ENCODE measurements at places on chromosomes 5 and 9.

- DNase-seq: no peak
Observed at GRCh38 chr9:133004091-133004998, 25.9 kb downstream of the GFI1B start.

DNA sequence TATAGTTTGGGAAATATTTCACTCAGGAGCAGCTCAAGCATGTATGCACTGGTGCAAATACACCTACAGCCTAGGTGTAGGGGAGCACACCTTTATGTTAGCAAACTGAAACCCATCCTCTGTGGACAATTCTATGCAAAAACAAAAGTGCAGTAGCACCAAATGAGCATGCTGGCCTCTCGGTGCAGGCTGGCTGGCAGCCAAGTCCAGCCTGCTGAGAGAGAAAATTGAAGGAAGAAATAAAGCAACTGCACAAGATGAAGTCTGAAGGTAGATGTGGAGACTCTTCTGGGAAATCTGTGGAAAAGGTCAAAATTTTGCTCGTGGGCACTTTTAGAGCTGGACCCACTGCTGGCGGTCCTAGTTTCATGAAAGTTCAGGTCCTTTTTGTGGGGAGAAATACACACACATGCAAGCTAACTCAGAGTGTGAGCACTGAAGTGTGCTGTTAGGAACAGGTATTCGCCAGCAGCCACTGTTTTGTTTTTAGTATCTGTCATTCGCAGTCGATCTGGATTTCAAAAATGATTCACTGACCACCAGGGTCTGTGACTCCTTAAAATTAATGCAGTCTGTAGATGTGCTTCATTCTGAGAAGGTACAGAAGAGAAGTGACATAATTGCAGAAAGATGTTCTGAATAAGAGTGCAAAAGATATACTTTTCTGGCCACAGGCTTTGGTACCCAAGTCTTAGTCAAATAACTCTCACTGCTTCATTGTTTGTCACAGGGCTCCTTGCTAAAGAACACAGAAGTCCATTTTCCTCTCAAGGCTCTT, 281.7 kb downstream of the PARP8 start:
- no peak for DNase-seq

DNA sequence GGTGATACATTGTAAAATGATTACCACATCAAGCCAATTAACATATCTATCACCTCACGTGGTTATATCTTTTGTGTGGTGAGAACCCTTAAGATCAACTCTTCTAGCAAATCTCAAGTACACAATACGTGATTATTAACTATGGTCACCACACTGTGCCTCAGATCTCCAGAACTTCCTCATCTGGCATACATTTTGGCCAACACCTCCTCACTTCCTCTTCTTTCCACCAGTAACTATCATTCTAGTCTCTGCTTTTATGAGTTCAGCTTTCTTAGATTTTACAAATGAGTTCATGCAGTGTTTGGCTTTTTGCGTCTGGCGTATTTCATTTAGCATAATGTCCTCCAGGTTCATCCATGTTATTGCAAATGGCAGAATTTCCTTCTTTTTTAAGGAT, 35.8 kb downstream of the PRKACG start:
- no peak for DNase-seq

GRCh38 chr9:98101868-98102273, 17.2 kb downstream of the TRIM14 start:
- peak; percentile 77 for DNase-seq

DNA sequence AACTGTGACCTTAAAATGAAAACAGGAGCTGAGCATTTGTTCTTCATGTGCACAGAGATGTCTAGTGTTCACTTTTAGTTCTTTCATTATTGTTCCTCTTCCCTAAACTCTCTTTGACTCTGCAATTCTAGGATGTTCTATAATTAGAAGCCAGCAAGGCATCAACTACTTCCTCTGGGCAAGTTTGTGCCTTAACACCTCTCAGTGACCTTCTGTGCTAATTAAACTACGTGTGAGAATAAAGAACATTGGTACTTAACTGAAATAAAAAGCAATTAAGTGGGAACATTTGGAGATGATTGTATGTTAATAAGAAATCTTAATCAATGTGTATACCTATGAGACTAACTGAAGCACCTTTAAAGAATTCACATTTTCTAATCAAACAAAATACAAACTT, 242.8 kb downstream of the RASEF start:
- DNase-seq: no peak

DNA sequence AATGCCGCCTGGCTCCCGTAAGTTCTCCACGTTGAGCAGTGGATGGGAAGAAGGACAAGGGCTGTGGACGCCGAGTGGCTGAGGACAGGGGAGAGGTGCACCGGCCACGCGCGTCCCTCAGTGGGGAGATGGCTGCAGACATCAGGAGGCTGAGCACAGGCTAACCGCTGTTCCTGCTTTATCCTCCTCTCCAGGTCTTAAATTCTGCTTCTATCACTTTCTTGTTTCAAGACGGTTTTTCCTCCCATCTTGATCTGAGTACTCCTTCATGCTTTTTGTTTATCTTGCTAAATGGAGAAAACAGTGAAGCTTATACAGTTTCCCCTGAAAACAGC, 42.1 kb upstream of the SLC6A19 start:
- DNase-seq: no peak

DNA sequence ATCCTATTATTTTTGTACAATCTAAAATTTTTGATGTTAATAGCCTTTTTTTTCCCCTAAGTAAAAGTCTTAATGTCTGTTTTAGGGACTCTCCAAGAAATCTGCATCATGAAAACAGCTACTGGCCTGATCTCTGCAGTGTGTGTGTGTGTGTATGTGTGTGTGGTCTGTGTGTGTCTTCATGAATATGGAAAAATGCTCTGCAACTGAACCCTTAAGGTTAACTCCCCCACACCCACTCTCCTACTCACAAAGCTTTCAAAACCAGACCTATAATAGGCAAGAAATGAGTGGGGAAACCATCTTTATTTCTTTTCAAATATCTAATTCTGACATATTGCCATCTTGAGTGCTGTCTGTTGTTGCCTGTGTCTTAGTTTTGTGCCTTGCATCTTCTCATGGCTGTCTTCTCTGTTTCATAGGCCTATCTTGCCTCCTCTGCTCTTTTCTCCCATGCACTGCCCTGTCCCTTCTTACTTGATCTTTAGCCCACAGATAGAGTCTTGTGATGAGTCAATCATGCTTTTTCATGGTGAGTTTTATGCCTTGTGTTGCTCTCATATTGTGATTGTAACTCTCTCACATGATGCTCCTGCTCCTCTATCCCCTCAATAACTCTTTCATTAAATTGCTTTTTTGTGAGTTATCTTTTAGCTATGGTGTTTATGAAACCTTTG, 68.3 kb downstream of the CHSY3 start:
- DNase-seq: no peak

DNA sequence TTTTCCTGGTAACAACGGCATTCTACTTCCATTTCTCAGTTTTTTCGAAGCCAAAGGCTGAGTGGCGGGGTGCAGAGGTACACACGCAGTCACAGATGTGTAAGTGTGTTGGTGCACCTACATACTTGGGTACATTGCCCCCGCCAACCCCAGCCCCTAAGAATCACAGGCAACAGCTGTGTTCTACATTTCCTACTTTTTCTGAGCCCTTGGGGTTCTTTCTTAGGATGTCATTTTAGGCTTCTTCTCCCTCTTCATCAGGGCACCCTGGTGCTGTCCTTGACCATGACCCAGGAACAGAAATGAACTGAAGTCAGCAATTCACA, 104.8 kb downstream of the PAX5 start:
- DNase-seq: no peak

GRCh38 chr5:84113246-84114105, 271.2 kb downstream of the EDIL3 start:
- no peak for DNase-seq

Data from activated CD4-positive, alpha-beta T cell treated with anti-CD3 and anti-CD28 coated beads, Interleukin-2, amount 50 U/mL, for 48 hours (primary cell).